Omental fat pad (tissue), 4 donors: ENCODE measurements at places on chromosomes 12 and 14. TPM values are rescaled to one million over a fixed set of nuclear protein-coding genes. Genes with fewer than 3 reads are reported as not detected.

GRCh38 chr12:15368812-15369211 lies 46.5 kb downstream of the PTPRO start:
- DNase-seq = no peak

- no peak for DNase-seq
Measured at GRCh38 chr12:85695097-85695715, 141.0 kb downstream of the RASSF9 start.

DNA sequence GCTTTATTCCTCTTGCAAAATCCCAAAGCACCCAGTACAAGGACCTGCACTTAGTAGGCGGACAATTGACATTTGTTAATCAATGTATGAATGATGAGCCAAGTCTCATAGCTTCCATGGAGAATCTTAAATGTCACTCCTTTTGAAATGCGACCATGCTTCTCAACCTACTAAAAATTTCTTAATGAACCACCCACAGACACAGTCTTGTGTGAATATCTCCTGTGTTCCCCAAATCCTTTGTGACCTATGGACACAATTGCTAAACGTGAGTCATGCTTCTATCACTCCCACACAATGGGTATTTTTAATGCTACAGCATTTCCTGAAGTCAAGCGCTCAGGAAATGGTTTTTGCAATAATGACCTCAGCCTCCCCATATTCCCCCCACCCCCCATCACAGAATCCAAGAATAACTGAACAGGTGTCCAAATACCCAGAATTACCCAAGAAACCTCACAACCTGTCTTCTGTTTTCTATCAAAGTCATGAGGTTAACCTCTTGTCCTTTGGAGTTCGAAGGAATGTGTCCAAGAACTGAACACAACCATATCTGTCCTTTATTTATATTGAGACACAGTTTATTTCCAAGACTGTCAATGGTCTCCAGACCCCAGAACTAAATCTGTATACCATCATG lies 163.6 kb upstream of the PLEKHG7 start:
- DNase-seq = no peak

GPR135 gene
- 4.1 TPM for total RNA-seq

DNA sequence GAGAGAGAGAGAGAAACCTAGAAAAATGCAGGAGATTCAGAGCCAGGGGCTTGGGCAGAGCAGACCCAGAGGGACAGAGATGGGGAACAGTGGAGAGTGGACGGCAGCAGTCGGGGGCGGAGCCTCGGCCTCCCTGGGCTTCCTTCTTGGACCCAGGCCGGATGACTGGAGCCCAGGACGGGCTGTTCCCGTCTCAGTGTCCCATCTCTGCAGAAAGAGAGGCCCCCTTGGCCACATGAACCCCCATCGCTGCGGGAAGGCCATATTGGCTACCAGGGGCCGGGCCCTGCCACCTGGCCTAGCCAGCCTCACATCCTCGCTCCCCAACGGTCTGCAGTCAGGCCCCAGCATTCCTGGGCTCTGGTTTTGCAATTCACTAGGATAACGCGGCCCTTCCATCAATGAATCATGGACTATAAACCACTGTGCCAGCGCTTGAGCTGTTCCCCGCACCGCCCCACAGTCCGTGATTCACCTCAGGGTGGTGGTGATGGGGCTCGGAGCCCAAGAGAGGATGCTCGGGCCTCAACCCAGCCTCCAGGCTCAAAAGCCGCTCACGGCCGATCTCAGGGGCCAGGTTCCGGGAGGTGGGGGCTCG lies 116.5 kb downstream of the RFLNA start:
- DNase-seq = no peak

- no peak for DNase-seq
Measured at GRCh38 chr12:89529738-89530137, 3.9 kb upstream of the POC1B start.

DNA sequence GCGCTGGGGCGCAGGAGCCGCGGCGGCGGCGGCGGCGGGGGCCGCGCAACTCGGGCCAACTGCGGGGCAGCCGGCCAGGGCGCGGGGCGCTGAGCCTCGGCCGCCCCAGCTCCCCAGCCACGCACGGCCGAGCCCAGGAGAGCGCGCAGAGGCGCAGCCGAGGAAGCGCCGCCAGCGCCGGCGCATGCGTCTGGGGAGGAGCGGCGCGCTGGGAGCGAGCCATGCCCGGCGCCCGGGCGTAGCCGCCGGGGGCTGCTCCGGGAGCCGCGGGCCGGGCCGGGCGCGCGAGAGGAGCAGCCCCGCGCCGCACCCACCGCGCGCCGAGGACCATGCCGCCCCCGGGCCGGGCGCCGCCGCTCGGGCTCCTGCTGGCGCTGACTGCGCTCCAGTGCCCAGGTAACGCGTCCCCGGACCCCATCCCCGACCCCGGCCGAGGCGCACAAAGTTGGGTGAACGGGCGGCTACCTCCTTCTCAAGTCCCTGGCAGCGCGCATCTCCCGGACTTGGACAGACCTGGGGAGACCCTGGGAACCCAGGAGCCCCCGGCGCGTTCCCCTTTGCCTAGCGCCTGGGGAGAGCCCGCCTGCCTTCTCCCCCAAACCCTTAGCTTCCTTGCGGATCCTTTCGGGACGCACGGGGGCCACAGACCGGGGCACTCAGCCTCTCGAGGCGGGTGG lies 121.4 kb downstream of the AACS start:
- no peak for DNase-seq

GRCh38 chr14:35287431-35288013 lies 4.7 kb upstream of the PSMA6 start:
- no peak for DNase-seq

DNA sequence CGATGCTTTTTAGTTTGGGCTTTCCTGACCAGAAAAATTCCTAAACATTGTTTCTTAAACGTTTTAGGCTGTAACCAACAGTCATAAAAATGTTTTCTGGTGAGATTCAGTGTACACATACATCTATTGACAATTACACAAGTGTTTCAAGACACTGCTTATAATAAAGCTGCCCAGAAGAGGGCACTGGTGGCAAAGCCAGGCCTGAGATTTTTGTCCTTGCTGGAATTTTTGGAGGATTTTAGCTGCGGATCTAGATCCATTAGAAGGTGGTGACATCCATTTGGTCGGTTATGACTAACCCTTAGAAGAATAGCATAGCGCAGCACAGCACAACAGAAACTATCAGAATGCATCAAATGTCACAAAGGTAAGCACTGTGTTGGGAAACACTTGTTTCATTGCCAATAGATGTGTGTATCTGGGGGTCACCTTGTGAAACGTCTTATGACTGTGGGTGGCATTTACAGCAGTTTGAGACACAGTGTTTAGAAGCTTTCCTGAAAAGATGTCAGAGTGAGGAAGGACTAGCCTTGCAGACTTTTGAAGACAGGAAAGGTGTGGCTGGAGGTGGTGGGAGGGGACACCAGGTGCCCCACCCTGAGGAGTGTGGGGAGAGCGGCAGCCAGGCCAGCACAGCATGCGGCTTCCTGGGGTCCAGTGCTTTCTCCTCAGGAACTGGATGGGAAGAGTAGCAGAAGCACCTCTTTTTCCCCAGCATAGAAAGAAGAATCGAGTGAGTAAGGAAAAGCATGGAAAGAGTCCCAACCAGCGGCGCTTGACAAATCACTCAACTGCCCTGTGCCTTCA lies 54.7 kb upstream of the FKBP4 start:
- no peak for DNase-seq

SLC8A3 gene
- total RNA-seq = 0.09 TPM

DNA sequence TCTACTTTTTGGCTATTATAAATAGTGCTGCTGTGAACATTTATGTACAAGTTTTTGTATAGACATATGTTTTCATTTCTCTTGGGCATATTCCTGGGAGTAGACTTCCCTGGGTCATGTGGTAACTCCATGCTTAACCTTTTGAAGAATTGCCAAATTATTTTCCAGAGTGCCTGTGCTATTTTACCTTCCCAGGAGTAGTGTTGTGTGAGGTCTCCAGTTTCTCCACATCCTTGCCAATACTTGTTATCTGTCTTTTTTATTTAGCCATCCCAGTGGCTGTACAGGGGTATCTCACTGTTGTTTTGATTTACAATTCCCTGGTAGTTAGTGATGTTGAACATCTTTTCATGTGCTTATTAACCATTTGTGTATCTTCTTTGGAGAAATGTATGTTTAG lies 18.9 kb downstream of the UBE3B start:
- DNase-seq = no peak

GRCh38 chr12:122087431-122088178 lies 9.0 kb downstream of the MLXIP start:
- no peak for DNase-seq

- no peak for DNase-seq
Measured at GRCh38 chr14:35821564-35822411, 4.3 kb upstream of the BRMS1L start.

DNA sequence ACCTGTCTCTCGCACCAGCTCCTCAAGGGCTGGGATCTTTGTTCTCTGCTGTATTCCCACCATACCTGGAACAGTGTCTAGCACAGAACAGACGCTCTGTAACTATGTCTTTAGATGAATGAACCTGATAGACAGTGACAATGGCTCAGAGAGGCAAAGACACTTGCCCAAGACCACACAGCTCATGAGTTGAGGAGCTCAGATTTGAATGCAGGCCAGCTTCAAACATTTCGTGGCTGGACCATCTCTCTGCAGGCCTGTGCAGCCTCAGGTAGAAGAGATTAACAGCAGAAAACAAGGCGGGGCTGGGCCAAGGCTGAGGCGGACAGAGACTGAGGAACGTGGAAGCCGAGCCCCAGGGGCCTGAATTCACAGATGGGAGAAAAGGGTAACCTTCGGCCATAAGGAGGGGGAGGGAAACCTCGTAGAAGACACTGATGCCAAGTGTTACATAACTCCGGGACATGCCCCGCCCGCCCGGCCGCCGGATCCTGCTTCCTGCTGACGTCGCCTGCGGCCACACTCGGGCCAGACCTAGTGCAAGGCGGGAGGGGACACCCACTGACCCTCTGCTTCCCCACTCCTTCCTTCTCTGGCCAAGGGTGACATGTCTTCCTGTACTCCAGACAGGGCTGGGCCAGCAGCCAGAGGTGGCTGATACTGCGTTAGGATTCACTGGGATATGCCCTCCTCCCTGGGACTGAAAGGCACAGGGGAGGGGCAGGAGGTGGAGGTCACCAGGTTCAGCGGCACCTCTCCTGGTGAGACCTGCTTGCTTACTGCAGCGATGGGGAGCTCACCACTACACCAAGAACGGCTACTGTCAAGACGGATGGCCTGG lies 86.8 kb downstream of the RFLNA start:
- DNase-seq = peak; percentile 61
